ENCODE measurements at places on chromosomes 4 and X. TPM values are rescaled to one million over a fixed set of nuclear protein-coding genes. Genes with fewer than 3 reads are reported as not detected.

The FAM9C gene
- total RNA-seq: not detected

The RHOXF1 gene
- not detected for total RNA-seq

The RRH gene
- not detected for total RNA-seq

The CLDN34 gene
- total RNA-seq: not detected

The MAGEA10 gene
- not detected for total RNA-seq

The UGT8 gene
- total RNA-seq: not detected

The PAGE4 gene
- not detected for total RNA-seq

The UVSSA gene
- total RNA-seq: 24.3 TPM

The SHOX gene
- total RNA-seq: not detected

DNA sequence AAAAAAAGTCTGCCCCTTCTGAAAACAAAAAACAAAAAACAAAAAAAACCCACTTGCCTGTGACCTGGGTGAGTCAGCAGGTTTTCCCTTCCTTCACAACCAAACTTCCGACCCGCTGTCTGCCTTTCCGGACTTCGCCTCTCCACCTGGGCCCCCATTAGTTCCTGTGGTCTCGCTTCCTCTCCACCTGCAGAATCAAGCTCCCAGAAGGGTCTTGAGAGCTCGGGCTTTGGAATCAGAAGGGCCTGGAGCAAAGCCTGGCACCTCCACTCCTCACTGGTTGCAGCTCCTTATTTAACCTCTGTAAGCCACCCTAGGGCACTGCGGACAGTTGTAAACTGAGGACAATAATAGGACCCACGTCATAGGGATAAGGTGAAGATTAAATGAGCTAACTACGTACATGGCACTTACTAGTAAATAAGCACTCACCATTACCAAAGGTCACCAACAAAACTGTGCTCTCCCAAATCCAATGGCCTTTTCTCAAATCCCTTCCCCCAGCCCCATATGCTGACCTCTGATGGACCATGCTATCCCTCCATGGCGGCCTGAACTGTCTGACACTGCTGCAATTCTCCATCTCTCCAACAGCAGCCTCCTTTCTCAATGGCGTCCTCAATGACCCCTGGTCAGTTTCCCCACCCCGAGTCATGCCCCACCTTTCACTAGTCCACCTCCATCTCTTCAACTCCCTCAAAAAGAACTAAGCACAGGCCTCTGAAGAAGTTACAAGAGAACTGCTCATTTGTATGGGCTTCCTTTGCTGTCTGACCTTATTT is 64.2 kb downstream of the IRF2 start:
- H3K4me3 ChIP-seq: no peak overlapping the region
- peaks cover 37% of the 10 kb centered on the region for H3K36me3 ChIP-seq
- peak overlapping the region; percentile 22 for H3K27ac ChIP-seq
- peak; percentile 62 for DNase-seq
- H3K27me3 ChIP-seq: no peaks in the 10 kb centered on the region

GRCh38 chr4:119151161-119151560 is 15.5 kb downstream of the MYOZ2 start:
- H3K27me3 ChIP-seq: no peaks in the 10 kb centered on the region
- H3K36me3 ChIP-seq: no peaks in the 10 kb centered on the region
- H3K27ac ChIP-seq: no peak overlapping the region
- no peak for DNase-seq
- H3K4me1 ChIP-seq: no peaks in the 10 kb centered on the region

- H3K4me1 ChIP-seq: no peaks in the 10 kb centered on the region
- H3K27me3 ChIP-seq: no peaks in the 10 kb centered on the region
- no peak overlapping the region for H3K27ac ChIP-seq
- H3K36me3 ChIP-seq: no peaks in the 10 kb centered on the region
- no peak overlapping the region for H3K4me3 ChIP-seq
Measured at GRCh38 chrX:10989386-10989785, 121.7 kb upstream of the HCCS start.

DNA sequence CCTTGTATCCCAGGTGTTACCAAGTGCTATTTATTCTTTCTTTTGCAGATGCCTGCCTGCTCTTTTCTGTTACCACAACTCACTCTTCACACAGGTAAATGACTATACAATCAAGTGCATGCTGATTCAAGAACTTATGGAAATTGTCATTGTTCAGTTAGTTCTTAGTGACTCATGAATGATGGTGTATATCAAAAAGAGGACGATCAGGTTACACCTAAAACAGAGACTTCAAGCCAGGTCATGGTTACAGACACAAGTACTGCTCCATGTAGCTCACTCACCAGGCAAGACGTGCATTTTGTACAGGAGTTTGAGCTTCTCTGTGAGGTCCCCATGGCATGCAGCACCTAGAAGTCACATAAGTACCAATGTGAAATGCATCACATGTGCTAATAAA is 59.3 kb upstream of the UCP1 start:
- no peak overlapping the region for H3K27ac ChIP-seq
- no peak for DNase-seq
- H3K4me1 ChIP-seq: no peaks in the 10 kb centered on the region
- no peak overlapping the region for H3K4me3 ChIP-seq
- no peaks in the 10 kb centered on the region for H3K27me3 ChIP-seq
- H3K36me3 ChIP-seq: no peaks in the 10 kb centered on the region

- no peak overlapping the region for H3K27ac ChIP-seq
- H3K4me1 ChIP-seq: no peaks in the 10 kb centered on the region
- H3K4me3 ChIP-seq: no peak overlapping the region
- H3K36me3 ChIP-seq: no peaks in the 10 kb centered on the region
- DNase-seq: no peak
Measured at GRCh38 chrX:87636533-87636932, 118.9 kb downstream of the KLHL4 start.

GRCh38 chrX:1327651-1328304 is 8.8 kb upstream of the IL3RA start:
- no peak for DNase-seq
- no peaks in the 10 kb centered on the region for H3K36me3 ChIP-seq
- H3K27ac ChIP-seq: no peak overlapping the region

DNA sequence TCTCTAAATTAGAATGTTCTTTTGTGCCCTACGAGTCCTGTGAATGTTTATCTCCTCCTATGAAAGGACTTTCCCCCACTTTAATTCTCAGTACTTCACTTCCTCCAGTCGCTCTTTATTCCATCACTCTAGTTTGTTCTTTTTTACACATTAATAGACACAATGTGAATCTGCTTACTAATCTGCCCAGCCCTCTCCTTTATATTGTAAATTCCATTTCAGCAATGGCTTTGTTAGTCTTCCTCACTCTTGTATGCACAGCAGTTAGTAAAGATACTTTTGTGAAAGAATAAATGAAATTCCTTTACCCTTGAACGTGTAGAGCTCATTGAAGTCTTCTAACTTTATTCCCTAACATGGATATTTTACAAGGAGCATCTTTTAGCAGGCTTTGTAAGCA is 255.3 kb downstream of the GALNTL6 start:
- no peak overlapping the region for H3K4me3 ChIP-seq
- DNase-seq: no peak
- H3K36me3 ChIP-seq: no peaks in the 10 kb centered on the region
- no peak overlapping the region for H3K27ac ChIP-seq

GRCh38 chrX:57929373-57929772 is 19.1 kb upstream of the ZXDA start:
- H3K27me3 ChIP-seq: no peaks in the 10 kb centered on the region
- no peak overlapping the region for H3K4me3 ChIP-seq
- H3K4me1 ChIP-seq: no peaks in the 10 kb centered on the region
- H3K36me3 ChIP-seq: no peaks in the 10 kb centered on the region

DNA sequence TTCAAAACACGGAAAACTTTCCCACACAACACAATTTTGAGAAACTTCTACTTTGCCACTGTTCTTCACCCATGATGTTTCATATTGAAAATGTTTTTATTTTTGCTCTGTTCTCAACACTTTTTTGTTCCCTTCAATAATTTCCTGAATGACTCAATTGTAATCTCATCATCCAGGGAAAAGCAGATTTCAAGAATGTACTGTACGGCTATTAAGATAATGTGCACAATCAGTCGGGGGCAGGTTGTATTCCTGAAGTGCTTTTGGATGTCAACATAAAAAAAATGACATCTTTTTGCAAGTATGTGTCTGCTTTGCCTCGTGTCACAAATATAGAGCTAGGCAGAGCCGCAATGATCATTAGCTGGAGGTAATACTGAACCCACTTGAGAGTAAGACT is 9.7 kb downstream of the SMPX start:
- no peaks in the 10 kb centered on the region for H3K27me3 ChIP-seq
- no peaks in the 10 kb centered on the region for H3K36me3 ChIP-seq
- no peaks in the 10 kb centered on the region for H3K4me1 ChIP-seq
- H3K27ac ChIP-seq: no peak overlapping the region

DNA sequence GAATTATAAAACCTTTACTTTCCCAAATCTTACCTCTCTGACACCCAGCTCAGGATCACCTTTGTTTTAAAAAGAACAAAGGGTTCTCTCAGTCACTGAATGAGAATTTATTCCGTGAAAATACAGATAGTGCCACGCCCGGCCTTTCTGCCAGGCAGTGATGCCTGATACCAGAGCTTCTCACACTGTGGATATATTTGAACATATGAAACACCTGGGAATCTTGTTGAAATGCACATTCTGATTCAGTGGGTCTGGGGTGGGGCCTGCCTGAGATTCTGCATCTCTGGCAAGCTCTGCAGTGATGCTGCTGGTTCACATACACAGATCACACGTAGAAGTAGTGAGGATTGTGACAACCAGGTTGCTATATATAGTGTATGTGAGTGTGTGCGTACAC is 46.0 kb downstream of the ELOVL6 start:
- H3K36me3 ChIP-seq: no peaks in the 10 kb centered on the region
- no peaks in the 10 kb centered on the region for H3K27me3 ChIP-seq
- H3K27ac ChIP-seq: no peak overlapping the region
- H3K4me1 ChIP-seq: no peaks in the 10 kb centered on the region
- no peak for DNase-seq

DNA sequence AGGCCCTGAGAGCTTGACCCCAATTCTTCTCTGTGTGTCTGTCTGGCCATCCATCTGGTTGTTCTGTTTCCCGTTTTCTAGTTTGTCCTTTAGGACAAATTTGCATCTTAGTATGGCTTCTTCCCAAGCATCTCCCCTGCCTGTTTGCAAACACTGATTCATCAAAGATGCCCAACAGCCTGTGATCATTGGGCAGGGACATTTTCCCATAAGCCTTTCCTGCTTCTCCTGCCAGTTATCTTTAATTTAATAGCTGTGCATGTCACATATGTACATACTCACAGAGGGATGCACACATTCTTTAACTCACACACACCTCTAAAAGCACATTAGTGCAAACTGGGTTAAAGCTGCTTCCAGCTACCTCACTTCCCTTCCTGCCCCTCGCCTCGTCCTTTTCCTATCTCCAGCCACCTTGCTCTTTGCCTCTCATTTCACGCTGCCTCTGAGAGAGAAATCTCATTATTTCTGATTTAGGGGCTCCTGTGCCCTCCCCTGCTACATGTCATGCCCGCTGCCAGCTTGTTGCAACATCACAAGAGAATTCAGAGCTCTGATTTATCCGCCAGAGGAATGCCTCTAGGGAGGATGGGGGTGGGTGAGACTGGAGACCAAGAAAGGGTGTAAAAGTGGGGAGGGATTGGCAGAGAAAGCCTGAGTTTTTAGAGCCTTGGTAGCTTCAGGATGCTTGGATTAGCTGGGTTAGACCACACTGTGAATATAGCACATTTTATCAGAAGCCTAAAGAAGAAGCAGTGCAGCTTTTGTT is 100.6 kb downstream of the NHS start:
- no peaks in the 10 kb centered on the region for H3K36me3 ChIP-seq
- H3K4me1 ChIP-seq: no peaks in the 10 kb centered on the region
- no peak overlapping the region for H3K27ac ChIP-seq
- DNase-seq: no peak
- no peaks in the 10 kb centered on the region for H3K27me3 ChIP-seq

DNA sequence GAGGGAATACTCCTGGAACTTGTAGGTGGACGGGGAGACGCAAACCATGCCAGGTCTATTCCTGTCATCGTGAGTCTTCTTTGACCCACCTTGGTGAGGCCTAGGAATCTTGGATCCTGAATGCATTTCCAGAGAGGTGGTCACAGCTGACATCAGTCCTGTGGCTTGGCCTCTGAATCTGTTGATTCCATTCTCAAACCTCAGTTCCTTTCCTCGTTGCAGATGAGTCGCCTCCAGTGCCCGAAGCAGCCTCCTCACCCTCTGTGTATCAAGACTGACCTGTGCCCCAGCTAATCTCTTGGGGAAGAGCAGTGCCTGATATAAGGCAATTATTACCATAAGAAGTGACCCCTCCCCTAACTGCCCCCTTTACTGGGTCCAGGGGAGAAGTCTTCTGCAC is 118.1 kb downstream of the SMIM20 start:
- H3K4me3 ChIP-seq: no peak overlapping the region
- H3K36me3 ChIP-seq: no peaks in the 10 kb centered on the region
- no peak overlapping the region for H3K27ac ChIP-seq

DNA sequence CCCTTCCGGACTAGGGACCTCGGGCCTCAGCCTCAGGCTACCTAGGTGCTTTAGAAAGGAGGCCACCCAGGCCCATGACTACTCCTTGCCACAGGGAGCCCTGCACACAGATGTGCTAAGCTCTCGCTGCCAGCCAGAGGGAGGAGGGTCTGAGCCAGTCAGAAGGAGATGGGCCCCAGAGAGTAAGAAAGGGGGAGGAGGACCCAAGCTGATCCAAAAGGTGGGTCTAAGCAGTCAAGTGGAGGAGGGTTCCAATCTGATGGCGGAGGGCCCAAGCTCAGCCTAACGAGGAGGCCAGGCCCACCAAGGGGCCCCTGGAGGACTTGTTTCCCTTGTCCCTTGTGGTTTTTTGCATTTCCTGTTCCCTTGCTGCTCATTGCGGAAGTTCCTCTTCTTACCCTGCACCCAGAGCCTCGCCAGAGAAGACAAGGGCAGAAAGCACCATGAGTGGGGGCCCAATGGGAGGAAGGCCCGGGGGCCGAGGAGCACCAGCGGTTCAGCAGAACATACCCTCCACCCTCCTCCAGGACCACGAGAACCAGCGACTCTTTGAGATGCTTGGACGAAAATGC is at the start of gene WAS:
Gene WAS (plus strand): TSS at position 389 of the 572 bp plus-strand sequence. CDS start 55 bp downstream, at position 444.
- H3K36me3 ChIP-seq: peaks cover 32% of the 10 kb centered on the region
- DNase-seq: peak; percentile 65
- peaks cover 57% of the 10 kb centered on the region for H3K4me1 ChIP-seq
- H3K4me3 ChIP-seq: peak within 1 kb of the TSS; percentile 96

DNA sequence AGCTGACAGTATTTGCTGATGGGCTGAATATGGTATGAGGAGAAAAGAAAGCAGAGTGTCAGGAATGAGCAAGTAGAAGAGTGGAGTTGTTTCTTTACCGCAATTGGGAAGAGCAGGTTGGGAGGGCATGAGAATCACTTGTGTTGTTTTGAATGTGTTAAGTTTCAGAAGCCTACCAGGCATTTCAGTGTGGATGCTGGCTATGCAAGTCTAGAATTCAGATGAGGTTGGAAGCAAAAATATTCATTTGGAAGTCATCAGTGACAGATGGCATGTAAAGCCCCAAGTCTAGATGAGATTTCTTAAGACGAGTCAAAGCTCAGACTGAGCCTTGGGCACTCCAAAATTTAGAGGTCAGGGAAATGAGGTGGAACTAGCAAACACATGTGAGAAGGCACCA is 156.4 kb downstream of the TSPAN5 start:
- H3K4me3 ChIP-seq: no peak overlapping the region
- H3K27me3 ChIP-seq: no peaks in the 10 kb centered on the region
- peaks cover 4% of the 10 kb centered on the region for H3K4me1 ChIP-seq
- DNase-seq: no peak
- H3K36me3 ChIP-seq: peaks cover 16% of the 10 kb centered on the region

- H3K4me1 ChIP-seq: no peaks in the 10 kb centered on the region
- no peak overlapping the region for H3K27ac ChIP-seq
- H3K27me3 ChIP-seq: no peaks in the 10 kb centered on the region
- no peak overlapping the region for H3K4me3 ChIP-seq
- H3K36me3 ChIP-seq: no peaks in the 10 kb centered on the region
Measured at GRCh38 chr4:88911246-88912212, 145.5 kb downstream of the FAM13A start.

- H3K4me1 ChIP-seq: no peaks in the 10 kb centered on the region
- no peak overlapping the region for H3K4me3 ChIP-seq
- H3K36me3 ChIP-seq: no peaks in the 10 kb centered on the region
- no peak overlapping the region for H3K27ac ChIP-seq
Measured at GRCh38 chr4:90883519-90883918, 756.3 kb downstream of the CCSER1 start.

Data from activated naive CD4-positive, alpha-beta T cell treated with anti-CD3 and anti-CD28 coated beads for 36 hours (primary cell).